ENCODE measurements at places on chromosomes 3 and 15.

DNA sequence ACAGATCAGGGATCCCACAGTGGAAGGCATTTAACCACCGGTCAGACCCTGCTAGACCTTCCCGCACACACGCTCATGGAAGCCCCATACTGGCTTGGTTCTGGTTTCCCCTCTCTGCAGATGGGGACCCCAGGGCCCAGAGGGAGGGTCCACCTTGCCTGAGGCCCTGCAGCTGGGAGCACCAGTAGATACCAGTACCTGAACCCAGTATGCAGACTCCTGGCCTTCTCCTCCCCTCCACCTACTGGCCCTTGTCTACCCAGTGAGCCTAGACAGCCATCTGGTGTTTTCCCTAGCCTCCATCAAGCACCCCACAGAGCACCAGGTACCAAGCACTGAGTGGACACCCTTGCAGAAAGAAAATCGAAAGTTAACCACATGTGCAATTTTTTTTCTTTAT lies 65.1 kb downstream of the MEGF11 start:
- DNase-seq, result no peak

GRCh38 chr3:122299872-122300460 lies 25.1 kb upstream of the CSTA start:
- DNase-seq, result no peak

GRCh38 chr3:30199855-30200254 lies 406.5 kb upstream of the TGFBR2 start:
- peak; percentile 29 for DNase-seq

DNA sequence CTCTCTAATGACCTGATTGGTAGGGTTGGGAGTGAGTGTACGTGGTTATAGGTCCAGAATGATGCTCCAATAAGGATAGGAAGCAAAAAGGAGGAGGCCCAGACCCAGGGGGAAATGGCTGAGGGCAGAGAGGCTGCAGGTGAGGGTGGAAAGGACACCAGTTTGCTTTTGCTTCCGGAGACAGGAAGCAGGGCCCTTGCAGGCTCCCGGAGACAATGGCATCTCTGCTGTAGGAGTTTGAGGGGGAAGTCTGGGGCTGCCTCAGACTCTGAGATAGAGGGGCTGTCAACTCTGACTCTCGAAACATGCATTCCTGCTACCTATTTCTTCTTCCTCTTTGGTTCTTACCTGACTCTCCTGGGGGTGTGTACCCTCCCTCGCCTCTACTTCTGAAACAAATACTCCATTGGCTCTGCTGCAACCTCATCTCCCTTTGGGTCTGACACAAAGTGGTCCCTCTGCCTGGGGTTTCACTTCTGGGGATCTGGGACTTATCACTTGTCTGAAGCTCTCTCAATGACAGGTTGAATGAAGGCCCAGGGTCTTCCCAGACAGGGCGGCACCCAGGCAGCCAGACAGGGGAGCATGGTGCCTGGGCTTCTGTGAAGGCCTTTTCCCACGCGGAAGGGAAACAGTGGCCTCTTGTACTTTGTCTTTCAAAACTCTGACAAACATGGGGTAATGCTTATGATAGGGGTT lies 61.5 kb downstream of the CHRD start:
- no peak for DNase-seq

DNA sequence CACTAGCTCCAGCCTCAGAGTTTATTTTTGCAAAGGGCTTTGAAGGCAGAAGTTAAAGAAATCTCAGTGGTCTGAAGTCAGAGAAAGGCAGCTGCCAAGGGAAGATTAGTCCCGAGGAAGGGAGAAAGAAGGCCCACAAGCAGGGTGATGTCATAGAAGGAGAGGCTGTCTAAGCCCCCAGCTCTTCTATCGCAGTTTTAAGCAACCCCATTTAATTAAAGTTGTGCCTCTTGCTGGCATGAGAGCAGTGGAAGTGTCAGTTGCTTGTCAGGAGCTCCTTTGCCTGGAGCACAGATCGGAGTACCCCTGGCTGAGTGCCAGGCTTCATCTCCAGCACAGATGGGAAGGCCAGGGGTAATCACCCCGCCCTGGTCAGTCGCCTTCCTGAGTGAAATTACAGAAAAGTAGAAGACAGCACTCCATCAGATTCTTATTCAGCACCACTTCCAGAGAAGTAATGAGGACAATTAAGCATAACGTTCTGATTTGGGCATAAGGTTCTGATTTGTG lies 530.7 kb downstream of the EPHB1 start:
- DNase-seq, result no peak

DNA sequence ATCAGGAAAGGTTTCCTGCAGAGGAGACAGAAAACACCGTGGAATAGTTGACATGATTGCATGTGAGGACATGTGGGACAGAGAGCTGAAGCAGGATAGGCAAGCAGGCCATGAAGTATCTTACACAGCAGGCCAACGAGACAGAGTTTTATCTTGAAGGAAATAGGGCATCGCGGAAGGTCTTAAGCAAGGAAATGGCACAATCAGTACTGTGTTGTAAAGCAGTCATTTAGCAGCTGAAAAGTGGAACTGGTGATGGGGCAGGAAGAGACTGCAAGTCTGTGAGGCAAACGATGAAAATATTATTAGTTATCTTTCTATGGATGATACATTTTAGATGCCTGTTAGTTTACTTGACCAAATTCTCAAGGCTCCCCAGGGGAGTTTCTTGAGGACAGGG lies 535.1 kb downstream of the SOX2 start:
- no peak for DNase-seq

- no peak for DNase-seq
Observed at GRCh38 chr3:192642651-192643050, 84.7 kb downstream of the FGF12 start.

Data from fibroblast of skin of left quadriceps (primary cell).